ENCODE measurements at places on chromosomes 7 and 10.

DNA sequence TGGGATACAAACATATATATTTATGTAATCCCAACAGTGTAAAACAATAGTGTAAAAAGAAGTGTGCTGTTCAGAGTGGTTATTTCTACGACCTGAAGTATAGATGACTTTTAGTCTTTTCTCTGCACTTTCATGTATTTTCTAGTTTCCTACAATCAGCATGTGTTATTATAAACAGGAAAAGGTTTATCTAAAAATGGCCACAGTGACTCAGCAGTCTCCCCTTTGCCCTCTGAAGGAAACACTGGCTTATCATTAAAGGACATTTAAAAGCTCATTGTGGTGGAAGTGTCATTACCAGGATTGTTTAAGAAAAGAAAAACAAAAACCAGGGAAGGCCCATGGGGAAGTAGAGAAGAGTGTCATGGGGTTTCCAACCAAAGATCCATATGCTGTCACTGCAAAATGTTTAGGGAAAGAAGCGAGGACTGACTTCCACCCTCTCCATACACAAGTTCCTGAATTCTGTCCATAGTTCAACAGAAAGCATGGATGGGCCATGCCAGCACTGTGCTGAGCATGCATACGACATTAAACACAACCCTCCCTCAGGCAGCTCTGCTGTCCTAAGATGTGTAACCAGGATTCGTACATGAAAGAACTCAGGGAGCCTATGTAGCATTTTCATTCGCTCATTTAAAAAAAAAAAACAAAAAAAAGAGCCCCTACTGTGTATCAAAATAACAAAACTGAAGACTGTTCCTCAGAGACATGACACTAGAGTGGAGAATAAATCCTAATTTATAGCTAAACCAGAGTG, 10.2 kb downstream of the CYREN start:
- DNase-seq = no peak

- DNase-seq = no peak
These were observed 4.4 kb upstream of the HOXA11 start for GRCh38 chr7:27189295-27189996.

GRCh38 chr10:74770400-74770799, 56.0 kb upstream of the KAT6B start:
- peak; percentile 68 for DNase-seq

DNA sequence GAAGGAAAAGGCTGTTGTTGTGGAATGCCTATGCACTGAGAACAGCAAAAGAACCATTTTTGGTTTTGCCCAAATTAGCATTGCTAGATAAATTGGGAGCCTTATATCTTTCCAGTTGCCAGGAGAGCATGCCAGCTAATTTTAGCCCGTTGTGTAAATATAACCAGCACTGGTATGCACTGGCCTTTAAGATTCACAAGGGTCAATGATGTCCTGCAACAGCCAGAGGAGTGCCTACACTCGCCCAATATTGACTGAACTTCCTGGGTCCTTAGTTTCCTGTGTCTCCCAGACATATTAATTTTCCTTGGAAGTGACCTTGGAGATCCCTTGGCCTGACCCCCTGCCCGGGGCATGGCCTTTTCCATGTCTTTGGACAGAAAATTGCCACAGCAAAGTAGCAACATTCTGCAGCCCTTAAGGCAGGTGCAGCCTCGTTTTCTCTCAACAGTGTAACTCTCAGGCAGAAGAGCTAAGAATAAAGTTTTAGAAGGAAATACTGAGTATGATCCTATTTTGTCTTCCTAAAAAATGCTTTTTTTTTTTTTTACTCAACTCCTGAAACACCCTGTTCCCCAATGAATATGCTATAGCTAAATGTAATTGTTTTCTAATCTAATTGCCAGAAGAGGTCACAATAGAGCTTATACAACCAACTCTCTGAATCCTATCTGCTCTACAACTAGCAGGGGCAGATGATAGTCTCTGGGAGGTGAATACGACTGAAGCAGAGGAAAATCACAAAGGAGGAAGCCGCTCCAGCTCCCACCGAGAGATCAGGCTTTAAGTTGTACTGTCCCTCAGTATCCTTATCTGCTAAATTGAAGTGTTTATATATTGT, 131.9 kb upstream of the PCGF5 start:
- no peak for DNase-seq

GRCh38 chr10:29104661-29105399, 184.0 kb upstream of the LYZL1 start:
- no peak for DNase-seq

DNA sequence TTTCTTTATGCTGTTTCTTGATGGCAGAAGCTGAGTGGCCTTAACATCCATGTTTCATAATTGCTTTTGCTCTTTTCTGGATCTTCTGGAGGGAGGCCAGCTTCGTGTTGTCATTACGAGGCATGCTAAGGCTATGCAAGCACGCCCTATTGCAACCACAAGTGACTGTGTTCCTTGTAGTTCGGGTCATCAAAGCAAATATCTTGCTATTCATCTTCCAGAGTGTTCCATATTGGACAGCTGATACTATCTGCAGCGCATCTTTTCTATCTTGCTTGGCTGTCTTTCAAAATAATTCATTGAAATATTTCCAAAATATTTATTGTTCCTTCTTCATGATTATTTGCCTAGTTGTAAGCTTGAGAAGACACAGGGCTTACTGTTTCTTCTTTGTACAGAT, 5.0 kb downstream of the EPHB6 start:
- DNase-seq = no peak

GRCh38 chr10:59400214-59400613, 37.9 kb upstream of the FAM13C start:
- DNase-seq = no peak

GRCh38 chr10:97713339-97713825, at the start of gene MARVELD1:
TSS of gene MARVELD1 (plus strand) at chr10:97713730. CDS start at chr10:97713877, 147 bp downstream.
- no peak for DNase-seq

DNA sequence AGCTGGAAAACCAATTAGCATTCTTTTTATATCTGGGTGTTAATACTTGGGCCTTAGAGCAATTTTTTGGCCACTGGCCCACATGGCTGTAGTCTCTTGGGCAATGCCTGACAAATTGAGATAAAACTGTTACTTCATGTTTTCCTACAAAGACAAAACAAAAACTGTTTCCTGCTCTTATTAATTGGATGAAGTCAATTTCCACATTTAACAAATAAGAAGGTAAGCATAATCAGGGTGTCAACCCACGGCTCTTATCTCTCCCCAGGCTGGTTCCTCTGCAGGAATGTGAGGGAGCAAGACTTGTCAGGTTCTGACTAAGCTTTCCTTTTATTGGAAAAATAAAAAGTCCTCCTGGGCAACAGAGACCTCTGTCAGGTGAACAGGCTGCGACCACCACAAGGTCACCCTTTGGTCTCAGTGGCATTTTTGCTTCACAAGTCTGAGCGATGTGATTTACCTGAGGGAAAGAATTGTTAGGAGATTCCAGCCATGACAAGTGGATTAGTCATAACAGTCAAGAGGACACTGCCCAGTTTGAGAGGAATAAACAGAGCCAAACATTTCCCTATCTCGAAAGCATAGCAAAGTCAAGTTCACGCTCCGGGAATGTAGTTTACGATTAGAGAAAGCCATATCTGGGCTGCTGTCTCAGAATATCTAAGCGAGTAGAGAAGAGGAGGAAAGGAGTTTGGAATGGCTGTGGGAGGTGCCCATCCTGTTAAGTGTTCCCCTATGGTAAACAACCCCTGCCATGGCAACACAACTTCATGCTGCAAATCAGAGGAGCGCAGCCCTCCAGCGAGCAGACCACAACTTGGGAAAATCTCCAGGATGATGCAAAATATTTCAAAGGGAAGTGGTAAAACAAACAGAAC, 144.4 kb downstream of the TES start:
- no peak for DNase-seq

- no peak for DNase-seq
These were observed 14.0 kb upstream of the ENTPD1 start for GRCh38 chr10:95741807-95742467.

GRCh38 chr7:33326485-33326848, 197.1 kb downstream of the BBS9 start:
- DNase-seq = no peak

DNA sequence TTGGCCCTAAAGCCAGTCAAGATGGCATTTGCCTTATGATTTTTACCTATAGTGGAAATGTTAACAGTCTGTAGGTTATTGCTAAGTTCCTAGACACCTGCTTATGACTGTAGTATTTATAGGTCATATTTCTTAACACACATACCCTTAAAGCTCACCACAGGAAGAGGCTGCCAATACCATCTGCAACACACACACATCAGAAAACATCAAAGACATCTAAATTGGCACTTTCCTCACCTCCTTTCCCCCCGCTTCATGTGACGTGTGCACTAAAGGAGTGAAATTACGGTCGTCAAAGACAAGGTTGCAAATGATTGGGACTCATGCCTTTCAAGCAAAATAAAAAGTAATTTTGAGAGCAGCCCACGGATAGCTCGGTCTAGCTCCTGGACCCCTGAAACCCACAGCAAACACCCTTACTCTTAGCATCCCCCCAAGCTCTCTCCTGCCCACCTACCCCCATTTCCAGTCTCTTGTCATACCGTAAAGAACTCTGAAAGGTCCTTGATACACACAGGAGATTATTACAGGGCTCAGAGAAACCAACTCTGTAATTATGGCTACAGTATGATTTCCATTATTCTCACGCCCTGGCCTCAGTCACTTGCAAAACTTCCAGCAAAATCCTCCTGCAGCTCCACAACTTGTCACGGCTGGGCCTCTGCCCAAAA, 90.5 kb downstream of the PLXNA4 start:
- no peak for DNase-seq

DNA sequence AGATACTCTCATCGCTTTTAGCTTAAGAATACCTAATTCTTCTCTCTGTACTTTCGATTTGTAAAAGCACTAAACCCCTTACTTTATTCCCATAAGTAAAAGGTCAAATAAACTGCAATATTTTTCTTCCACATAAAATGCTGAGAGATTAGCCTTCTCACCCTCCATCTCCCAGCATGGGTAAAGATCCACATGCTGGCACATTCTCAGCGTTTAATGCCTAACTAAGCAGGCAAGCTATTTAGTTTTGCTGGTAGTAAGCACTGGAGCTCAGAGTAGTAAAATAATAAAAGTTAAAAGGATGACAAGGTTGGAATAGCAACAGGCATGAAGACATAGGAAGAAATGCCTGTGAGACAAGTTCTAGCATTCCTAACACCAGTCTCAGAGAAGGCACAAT, 65.9 kb upstream of the NEBL start:
- no peak for DNase-seq

- peak; percentile 59 for DNase-seq
These were observed 22.7 kb downstream of the FAM237B start for GRCh38 chr7:90298145-90299038.

DNA sequence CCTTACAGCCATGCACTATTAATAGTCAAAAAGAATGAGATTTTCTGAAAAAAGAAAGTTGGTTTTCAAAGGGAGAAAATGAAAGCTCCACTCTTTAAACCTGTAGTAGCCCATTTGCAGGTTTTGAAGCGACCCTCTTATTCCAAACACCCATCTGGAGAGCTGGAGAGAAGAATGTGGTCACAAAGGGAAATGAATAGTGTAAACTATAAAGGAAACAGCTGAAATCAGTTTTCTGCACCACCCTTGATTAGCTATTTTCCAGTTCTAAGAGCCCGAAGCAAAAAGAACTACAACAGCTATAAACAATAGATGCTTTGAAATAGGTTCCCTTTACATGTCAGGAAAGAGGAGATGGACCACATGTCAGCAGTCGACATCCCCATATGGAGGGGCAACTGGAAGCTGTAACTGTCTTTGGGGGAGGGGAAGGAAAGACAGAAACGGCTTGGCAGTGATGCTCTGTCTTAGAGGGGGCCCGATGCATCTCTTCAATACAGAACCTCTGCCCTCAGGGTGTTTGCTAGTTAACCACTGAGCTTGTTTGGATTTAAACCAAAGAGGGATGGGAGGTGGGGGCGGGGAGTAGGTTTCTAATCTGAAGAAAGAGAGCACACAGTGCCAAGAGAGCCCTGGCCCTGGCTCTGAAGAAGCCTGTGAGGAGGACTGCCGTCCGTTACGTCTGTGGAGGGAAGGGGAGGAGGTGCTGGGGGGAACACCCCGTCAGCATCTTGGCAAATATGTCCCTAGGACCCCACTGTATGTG, 55.3 kb downstream of the CPVL start:
- DNase-seq = no peak

DNA sequence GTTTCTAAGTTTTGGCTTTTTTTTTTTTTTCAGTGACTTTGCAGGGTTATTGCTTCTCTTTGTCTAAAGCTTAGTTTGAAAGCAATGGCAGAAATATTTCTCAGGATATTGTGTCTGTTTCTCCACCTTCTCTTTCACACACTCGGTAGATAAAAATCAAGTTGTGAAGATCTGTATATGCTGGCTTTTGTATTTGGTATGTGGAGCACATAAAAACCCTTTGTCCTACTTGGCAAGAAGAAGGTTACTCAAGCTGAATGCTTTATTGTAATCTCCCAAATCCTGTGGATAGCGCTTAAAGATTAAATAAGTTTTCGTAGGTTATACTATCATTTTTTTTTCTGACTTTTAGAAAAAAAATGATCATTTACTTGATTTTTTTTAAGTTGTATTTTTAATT, 172.4 kb downstream of the CDCA7L start:
- no peak for DNase-seq

DNA sequence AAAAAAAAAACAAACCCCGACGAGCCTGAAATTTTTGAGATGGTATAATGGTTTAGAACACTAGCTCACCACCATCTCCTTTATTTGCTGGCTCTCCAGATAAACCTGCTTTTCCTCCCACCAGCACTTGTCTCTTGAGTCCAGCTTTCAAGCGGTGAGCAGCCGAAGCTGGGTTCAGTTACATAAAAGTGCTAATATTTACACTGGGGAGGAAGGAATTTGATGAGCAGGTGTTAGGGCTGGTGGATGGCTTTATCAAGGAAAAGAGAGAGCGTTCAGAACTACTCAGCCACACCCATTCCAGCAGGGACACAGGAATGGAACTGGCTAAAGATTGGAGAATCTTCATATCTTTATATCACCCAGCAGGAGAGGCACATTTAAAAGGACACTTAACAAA, 6.6 kb upstream of the CALML3 start:
- DNase-seq = no peak

- DNase-seq = no peak
These were observed 237.5 kb upstream of the GNAI1 start for GRCh38 chr7:79897166-79897565.

- DNase-seq = no peak
These were observed 250.5 kb downstream of the ARHGAP12 start for GRCh38 chr10:31678139-31678536.

GRCh38 chr7:134693256-134693655, 46.6 kb downstream of the BPGM start:
- DNase-seq = no peak

- DNase-seq = no peak
These were observed 156.6 kb upstream of the IMMP2L start for GRCh38 chr7:111718886-111719285.

GRCh38 chr7:28759475-28759971, 198.6 kb downstream of the TRIL start:
- no peak for DNase-seq

DNA sequence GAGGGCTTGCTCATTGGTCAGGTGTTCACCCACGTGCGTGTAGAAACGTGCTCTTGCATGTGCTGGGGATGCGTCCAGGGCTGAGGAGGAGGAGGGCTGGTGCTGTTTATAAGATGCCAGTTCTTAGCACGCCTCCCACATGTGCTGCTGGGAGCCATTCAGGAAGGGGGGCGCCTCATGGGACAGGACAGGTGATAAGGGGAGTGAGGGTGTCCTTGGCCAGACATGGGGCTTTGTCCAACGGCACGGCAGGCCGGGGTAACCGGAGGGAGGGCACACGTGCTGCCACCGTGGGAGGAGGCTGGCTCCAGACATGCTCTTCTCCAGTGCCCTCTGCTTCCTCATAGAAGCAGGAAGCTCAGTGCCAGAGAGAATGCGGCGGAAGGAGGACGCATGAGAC, 150.0 kb downstream of the ZMYND11 start:
- no peak for DNase-seq

All from Karpas-422 (cell line).